ENCODE measurements at places on chromosomes 12 and 14.
A peak's percentile ranks its signal among the peaks of the same experiment; 100 is the strongest.

DNA sequence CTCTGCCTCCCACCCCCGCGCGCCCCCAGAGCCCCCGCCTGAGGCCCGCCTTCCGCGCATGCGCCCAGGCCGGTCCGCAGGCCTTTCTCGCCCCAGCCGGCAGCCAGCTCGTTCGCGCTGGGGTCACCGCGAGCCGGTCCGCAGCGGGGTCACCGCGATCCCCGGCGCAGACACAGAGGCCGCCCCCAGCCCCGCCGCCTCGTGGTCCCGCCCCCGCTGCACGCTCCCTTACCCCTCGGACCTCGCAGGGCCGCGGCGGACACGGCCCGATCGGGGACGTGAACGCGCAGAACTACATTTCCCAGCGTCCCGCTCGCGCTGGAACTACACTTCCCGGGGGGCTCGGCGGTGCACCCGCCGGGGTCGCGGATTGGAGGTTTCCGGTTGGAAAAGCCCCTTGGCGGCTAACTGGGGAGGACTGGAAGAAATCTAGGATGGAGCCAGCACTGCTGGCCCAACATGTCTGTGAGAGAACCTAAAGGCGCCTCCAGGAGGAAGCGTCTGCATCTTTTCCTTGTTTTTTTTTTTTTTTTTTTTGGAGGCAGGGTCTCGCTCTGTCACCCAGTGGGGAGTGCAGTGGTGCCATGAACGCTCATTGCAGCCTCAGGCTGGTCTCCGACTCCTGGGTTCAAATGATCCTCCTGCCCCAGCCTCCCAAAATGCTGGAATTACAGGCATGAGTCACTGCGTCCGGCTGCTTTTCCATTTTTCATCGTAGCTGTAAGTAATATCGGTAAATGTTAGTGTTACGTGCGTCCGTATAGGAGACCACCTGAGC, at the start of gene ZNF605:
ZNF605 (minus strand) TSS at position 296 of the 778 bp plus-strand sequence. CDS start 10,671 bp downstream, outside the sequence.
- peak; percentile 51 for DNase-seq
- H3K27ac ChIP-seq, result peak within 1 kb of the TSS; percentile 94
- H3K4me1 ChIP-seq, result peaks cover 13% of the 10 kb centered on the region
- H3K36me3 ChIP-seq, result no peaks in the 10 kb centered on the region
- H3K27me3 ChIP-seq, result no peaks in the 10 kb centered on the region

DNA sequence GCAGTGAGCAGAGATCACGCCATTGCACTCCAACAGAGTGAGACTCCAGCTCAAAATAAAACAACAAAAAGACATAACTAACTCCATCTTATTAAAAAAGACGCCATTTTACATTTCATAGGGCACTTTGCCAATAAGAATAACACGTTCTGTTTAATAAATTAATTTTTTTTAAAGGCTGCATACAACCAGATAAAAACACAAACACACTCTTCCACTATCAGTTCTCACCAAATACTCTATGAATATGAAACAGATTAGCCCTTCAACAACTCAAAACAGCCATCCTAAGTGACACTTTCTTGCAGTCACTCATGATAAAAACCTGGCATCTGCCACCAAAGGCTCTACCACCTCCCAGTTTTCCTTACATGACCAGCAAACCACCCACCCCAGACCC, 16.1 kb downstream of the AICDA start:
- no peak overlapping the region for H3K27ac ChIP-seq
- H3K4me3 ChIP-seq, result no peak overlapping the region
- H3K4me1 ChIP-seq, result no peaks in the 10 kb centered on the region
- DNase-seq, result no peak
- H3K36me3 ChIP-seq, result no peaks in the 10 kb centered on the region

DNA sequence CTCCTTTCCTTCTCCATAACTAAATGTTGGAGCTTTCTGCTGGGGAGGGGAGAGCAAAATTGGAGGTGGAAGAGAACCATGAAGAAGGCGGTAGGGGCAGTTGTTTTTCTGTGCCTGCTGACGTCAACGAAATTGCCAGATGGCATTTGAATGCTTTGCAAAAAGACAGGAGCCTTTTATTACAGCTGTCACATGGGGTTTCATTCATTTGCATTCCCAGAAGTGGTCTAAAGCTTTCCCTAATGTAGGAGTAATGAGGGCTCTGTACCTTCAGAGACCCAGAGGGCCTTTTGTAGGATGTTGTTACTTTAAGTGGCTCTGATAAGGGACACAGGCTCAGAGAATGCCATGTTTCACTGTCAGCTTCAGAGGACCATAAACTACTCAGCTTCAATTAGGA, 107.1 kb upstream of the SLCO1C1 start:
- H3K4me3 ChIP-seq, result no peak overlapping the region
- H3K27me3 ChIP-seq, result no peaks in the 10 kb centered on the region
- no peaks in the 10 kb centered on the region for H3K36me3 ChIP-seq
- no peak overlapping the region for H3K27ac ChIP-seq
- no peaks in the 10 kb centered on the region for H3K4me1 ChIP-seq
- no peak for DNase-seq

DNA sequence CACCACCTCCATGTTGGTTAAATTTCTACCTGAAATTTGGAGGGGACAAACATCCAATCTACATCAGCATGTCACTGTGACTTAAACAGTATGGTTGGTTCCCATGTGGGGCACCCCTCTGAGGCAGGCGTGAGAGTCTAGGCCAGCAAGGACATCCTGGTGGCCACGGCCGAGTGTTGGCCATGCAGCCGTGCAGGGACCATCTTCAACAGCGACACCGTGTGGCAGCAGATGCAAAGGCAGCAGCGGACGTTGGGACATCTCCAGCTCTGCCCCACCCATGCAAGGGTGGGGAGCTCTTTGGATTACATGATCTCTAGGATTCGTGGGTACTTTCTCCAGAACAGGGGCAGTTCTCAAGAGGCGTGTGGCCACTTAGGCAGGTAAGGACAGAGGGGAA, 49.8 kb downstream of the NOC4L start:
- no peaks in the 10 kb centered on the region for H3K27me3 ChIP-seq
- peaks cover 28% of the 10 kb centered on the region for H3K4me1 ChIP-seq
- no peak overlapping the region for H3K27ac ChIP-seq
- H3K4me3 ChIP-seq, result no peak overlapping the region

DNA sequence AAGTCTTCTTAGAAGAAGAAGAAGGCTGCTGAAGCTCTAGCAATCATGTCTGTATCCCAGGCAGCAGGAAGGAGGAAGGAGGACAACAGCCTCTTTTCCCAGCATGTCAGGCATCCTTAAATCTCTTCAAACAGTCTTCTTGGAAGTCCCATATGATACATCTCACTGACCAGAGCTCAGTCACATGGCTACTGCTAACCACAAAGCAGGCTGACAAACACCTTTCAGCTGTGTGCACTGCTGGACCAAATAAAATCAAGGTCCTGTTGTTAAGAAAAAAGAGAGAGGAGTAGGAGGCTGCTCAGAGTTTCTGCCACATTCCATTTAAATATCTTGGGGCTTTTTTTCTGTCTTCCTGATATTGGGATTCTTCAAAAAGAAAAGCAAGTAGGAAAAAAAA, 203.4 kb upstream of the PELI2 start:
- no peaks in the 10 kb centered on the region for H3K27me3 ChIP-seq
- DNase-seq, result no peak
- no peak overlapping the region for H3K27ac ChIP-seq
- no peak overlapping the region for H3K4me3 ChIP-seq

GRCh38 chr12:116726694-116727093, 11.2 kb downstream of the SPRING1 start:
- H3K4me1 ChIP-seq, result no peaks in the 10 kb centered on the region
- no peak overlapping the region for H3K4me3 ChIP-seq
- no peaks in the 10 kb centered on the region for H3K27me3 ChIP-seq

DNA sequence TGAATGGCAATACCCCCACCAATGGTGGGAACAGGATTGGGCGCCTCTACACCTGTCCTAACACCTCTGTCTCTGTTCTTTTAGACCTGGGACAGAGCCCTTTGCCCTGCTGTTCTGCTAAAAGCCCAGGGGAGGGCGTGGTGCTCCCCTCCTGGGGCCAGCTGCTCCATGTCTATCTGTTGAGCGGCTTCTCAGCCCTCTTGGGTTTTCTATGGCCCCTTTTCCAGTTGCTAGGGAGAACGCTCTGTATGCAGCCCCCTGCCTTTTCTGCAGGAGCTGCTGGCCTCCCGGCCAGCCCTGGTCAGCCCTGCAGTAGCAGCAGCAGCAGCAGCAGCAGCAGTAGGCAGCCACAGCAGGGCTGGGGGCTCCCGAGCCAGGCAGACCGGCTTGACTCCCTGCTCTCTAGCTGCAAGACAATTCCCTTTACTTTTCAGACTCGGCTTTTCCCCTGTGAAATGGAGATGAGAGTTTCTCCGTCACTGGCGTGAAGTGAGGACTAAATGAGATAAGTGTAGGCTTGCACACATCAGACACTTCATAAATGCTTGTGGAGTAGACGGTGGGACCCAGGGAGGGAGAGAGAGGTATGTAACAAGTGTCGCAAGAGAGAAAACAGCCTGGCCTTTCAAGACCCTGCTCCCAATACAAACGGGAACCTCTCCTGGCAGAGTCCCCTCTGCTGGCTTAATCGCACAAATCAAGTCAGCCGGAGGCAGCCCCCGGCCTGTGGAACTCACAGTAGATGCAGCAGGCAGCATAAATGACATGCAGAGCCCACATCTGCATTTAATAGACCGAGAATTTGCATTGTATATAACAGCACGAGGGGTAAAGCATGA, 1.0 kb downstream of the RTL1 start:
- H3K4me1 ChIP-seq, result no peaks in the 10 kb centered on the region
- H3K4me3 ChIP-seq, result no peak overlapping the region
- no peak for DNase-seq
- H3K36me3 ChIP-seq, result no peaks in the 10 kb centered on the region
- no peaks in the 10 kb centered on the region for H3K27me3 ChIP-seq
- no peak overlapping the region for H3K27ac ChIP-seq

Data from esophagus squamous epithelium (tissue), 5 donors.